Stimulated activated CD4-positive, alpha-beta T cell treated with anti-CD3 and anti-CD28 coated beads, Interleukin-15, amount 100 ng/mL, for 24 hours (primary cell): ENCODE measurements at places on chromosomes 3 and 15.

- no peak for DNase-seq
These were observed 721.0 kb downstream of the OTOL1 start for GRCh38 chr3:162217647-162218046.

- peak; percentile 28 for DNase-seq
These were observed 40.1 kb downstream of the OXSR1 start for GRCh38 chr3:38205472-38205805.

DNA sequence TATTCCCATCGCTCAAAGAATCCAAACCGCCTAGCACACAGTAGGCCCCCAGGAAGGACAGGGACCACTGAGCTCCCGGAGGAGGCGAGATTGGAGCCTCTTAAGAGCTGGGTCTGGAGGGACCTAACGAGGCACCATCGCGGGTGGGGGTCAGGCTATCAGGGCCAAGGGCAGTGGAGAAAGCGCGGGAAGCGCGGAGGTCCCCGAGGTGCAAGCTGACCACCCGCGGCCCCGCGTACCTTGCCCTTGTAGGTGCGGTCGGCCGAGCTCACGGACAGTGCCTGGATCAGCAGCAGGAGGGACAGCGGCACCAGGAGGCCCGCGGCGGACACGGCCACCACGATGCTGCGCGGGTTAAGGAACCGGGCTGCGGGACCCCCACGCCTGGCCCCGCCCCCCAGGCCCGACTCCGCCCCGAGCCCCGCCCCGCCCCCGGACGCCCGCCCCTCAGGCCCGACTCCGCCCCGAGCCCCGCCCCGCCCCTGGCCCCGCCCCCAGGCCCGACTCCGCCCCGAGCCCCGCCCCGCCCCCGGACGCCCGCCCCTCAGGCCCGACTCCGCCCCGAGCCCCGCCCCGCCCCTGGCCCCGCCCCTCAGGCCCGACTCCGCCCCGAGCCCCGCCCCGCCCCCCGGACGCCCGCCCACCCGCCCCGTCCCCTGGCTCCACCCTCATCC is 3.9 kb downstream of the ZDHHC19 start:
- DNase-seq, result no peak

DNA sequence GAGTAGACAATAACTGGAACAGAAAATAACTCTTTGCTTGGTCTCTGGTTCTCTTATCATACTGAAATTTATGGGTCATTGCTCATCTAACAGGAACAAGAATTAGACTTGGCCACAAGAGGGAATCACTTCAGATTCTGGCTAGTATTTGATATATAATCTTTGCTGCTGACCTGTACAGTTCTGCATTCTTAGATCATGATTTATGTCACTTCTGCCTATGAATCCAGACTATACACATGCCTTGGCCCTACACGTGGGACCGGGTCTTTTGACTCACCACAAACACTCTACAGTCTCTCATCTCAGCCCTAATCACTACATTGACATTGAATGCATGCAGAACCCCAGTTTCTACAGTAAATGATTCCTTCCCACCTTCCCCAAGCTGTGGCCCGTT is 162.5 kb upstream of the SOX2 start:
- DNase-seq, result no peak

DNA sequence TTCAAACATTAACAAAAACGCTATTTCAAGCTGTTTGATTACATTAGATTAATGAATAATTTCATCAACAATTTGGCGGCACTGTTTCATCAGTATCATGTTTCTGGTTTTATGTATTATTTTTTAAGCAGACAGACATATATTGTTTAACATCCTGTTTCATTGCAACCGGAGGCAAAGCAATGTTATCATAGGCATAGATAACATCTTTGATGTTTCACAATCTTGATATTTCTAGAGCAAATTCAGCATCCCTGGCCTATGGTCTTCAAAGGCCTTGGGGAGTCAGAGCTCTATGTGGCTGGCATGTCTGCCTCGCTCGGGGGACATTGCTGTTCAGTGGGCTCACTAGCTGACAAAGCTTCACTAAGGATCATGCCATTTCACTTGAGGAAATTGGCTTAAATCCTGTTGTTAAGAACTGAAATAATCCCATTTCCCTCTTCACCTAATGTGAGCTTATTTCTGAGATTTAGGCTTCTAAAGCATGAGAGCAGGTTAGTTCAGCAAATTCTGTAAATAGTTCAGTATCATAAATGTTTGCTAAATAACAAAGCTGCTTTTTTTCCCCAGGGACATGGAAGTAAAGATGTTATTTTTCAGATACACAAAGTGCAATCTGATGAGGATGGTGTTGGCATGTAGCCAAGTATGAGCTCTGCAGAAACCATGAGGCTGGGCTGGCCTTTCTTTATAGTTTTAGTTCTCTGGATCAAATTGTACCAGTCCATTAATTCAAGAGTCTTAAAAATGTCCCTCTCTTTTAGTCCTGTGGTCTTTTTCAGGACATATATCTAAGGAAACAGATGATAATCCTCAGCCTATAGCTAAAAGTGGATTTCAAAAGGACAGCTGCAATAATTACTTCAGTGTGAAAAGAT is 941.4 kb downstream of the PLOD2 start:
- no peak for DNase-seq

DNA sequence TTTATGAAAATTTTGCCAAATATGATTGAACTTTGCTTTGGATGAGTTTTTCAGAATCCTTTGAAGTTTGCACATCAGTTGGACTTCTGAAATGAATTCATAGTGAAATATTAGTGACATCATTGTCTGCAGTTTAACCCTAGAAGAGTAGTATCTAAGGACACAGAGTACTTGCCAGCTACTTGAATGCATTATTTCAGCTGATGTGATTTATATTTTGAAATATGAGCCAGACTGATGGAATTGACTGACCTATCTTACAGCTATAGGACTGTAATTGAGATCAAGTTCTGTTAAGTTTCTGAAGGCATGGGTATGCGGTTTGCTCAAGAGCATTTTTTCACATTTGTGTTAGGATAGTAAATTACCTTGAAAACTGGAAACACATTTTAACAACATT is 51.2 kb downstream of the LYSMD4 start:
- no peak for DNase-seq

GRCh38 chr3:46481636-46482035 is 16.1 kb upstream of the RTP3 start:
- DNase-seq, result no peak

- no peak for DNase-seq
These were observed 787.6 kb downstream of the FHIT start for GRCh38 chr3:60463685-60464084.

DNA sequence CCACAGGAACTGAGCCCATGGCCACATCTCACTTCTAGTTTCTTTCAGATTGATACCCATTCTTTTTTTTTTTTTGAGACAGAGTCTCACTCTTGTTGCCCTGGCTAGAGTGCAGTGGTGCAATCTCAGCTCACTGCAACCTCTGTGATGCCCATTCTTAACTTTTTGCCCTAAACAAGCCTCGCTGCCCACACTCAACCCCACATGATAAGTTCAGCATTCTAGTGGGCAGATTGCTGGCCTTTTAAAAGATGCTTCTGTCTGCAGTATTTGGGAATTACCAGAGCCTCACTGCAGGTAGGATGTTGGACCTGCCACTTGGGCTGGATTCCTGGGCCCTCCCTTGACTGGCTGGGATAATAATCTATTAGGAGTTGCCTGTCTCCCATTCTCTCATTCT is 51.0 kb downstream of the TRANK1 start:
- DNase-seq, result no peak

- no peak for DNase-seq
These were observed 84.7 kb downstream of the PPP2R3A start for GRCh38 chr3:136050250-136050649.

DNA sequence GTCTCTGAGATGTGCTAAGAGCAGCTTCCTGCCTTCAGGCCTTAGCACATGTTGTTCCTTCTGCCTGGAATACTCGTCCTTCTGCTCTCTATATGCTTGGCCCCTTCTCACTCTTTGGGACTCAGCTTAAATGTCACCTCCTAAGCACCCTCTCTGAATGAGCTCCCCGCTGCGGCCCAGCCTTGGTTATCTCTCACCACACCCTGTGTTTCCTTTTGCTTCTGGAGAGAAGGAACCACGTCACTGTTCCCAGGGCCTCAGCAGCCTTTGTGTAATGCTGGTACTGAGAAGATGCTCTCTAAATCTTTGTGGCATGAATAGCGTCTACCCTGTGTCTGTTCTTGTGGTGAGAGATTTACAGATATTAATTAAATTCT is 2.2 kb downstream of the FAH start:
- no peak for DNase-seq

DNA sequence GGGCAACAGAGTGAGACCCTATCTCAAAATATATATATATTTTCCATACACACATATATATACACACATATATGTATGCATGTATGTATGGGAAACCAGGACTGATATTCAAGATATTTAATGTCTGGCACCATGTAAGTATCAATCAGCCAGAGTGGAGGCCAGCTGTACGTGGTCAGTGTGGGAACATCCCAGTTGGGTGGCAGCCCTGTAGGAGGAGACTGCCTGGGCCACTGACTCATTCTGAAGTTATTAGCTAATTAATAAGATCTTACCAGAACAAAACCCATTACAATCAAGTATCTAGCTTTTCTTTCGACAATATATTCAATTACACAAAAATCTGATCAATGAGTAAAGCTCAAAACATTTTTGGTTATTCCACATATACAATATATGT is 85.1 kb upstream of the OCA2 start:
- no peak for DNase-seq
